ENCODE measurements at places on chromosomes 11 and 22.

- no peak for DNase-seq
Measured at GRCh38 chr22:23547818-23548500, 32.1 kb downstream of the IGLL1 start.

DNA sequence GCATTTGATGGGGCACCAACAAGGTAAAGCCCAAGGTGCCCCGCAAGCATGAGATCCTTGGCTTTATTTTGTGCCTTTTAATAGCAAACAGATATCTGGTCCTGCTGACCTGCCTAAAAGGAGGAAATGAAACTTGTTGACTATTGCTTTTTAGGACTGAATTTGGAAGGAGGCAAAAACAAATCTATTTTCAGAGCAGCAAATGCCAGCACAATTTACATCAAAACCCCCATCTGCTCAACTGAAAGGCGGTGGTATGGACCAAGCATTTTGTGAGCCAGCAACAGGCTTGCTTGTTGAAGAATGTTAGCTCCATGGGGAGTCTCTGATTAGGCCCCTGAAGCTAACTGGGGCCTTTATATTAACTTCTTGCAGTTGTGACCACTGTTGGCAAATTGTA is 192.6 kb upstream of the E2F8 start:
- no peak for DNase-seq

DNA sequence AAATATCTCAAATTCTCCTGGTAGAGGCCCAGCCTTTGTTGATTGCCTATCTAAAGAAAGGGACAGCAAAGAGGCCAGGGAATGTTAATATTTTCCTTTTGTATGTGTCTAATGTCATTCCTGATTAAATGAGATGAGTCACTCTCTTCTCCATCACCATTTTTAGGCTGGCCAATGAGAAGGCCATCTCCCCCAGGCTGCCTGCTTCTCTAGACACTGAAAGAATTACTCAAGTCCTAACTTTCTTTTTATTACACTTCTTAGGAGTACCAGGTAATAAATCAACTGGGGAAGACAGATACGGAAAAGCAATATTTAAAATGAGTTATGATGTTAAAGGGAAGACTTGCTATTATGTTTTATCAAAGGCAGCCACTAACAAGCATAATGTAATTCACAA is 259.2 kb upstream of the SORL1-AS1 start:
- no peak for DNase-seq

DNA sequence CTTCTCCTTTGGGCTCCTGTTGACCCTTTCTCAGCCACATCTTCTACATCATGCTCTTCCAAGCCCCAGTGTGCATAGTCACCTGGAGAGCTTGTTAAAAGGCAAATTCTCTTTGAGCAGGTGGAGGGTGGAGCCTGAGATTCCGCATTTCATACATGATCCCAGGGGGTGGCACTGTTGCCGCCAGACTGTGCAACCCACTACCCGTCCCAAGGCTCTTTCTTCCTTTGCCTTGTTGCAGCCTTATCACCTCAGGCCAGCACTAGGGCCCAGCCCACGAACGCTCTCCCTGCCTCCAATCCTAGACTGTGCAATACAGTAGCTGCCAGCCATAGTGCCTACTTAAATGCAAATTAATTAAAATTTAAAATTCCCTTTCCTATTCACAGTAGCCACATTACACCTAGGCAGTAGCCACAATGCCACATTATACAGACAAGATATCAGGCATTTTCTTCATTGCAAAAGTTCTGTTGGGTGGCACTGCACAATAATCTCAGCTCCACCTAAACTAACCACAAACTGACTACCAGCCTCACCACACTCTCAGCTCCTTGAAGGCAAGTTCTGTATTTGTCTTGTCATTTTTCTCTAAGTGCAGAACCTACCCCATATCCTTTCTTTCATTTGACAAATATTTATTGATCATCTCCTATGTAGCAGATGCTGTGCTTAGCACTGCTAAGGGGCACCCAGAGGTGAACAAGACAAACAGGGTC is 4.6 kb upstream of the KCNJ5 start:
- no peak for DNase-seq

DNA sequence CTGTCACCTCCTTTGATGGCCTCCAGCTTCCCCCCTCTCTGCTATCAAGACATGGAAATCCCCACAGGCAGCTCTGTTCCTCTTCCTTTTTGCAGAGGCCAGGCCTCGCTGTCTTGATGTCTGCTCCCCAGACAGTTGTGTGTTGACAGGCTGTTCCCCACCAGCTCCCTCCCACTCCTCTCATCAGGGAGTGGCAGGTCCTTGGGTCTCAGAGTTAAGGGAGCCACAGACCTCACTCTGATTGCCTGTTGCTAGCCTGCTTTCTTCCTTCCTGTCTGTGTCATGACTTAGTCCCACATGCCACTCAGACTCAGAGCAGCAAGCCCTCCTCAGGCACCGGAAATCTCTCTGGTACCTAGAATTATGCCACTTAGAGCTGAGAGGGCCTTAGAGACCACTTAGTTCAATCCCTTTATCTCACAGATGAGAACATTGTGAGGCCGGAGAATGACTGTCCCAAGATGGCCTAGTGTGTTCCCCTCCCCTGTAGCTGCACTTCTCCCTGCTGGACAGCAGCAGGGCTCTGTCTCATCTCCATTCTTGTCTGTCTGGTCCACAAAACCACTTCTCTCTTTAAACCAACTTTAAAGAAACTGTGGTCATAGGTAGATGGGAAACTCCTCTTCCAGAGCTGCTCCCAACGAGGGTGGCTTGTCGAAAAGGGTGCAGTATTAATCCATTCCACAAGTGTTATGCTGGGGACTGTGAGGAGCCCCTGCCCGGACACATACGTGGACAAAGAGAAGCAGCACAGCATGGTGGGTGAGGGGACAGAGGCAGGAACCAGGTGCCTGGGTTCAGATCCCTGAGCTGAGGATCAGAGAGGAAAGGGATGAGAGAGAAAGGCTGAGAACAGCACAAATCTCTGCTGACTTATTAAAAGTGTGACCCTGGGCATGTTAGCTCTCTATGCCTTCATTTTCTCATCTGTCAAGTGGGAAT is 4.2 kb downstream of the AMPD3 start:
- peak; percentile 75 for DNase-seq

DNA sequence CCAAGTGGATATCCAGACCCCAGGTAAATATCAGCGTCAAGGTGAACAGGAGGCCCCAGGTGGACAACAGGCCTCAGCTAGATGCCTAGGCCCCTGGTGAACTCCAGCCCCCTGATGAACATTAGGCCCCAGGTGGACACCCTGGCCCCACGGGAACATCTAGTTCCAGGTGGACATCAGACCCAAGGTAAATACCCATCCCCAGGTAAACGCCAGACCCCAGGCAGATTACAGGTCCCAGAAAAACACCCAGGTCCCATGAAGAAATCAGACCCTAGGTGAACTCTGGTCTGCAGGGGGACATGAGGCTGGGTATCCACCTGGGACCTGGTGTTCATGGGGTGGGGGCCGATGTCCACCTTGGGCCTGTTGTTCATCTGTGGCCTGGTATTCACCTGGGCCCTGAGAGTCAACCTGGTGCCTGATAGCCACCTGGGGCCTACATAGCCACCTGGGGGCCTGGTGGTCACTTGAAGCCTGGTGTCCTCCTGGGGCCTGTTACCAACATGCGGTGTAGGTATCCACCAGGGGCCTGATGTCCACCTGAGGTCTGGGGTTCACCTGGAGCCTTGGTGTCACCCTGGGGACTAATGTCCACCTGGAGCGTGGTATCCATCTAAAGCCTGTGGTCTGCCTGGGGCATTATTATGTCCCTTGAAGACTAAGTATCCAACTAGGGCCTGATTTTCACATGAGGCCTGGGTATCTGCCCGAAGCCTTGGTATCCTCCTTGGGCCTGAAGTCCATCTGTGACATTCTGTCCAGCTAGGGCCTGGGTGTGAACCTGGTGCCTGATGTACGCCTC is 56.8 kb upstream of the SEPTIN5 start:
- no peak for DNase-seq

DNA sequence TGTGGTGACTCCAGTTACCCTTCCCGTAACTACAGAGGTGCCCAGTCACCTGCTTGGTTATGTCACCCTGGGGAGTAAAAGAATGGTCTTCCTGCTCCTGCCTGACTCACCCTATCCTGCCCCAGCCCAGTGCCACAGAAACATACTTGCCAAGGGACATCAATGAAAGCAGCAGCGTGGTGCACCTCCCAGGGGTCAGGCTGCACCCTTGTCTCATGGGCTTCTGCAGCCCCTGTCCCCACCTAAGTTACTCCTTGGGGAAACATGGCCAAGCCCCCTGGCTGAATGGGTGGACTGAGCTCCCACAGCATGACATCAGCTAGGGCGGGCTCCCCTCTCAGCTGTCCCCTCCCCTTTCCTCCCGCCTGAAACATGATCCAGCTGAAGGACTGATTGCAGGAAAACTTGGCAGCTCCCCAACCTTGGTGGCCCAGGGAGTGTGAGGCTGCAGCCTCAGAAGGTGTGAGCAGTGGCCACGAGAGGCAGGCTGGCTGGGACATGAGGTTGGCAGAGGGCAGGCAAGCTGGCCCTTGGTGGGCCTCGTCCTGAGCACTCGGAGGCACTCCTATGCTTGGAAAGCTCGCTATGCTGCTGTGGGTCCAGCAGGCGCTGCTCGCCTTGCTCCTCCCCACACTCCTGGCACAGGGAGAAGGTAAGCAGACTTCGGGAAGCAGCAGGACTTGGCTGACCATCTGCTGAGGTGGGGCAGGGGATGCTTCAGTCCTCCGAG is at the start of gene HTR3A:
Gene HTR3A, plus strand, starts transcription at position 368 of the 730 bp plus-strand sequence. Its CDS starts 218 bp downstream, at position 586.
- no peak for DNase-seq

DNA sequence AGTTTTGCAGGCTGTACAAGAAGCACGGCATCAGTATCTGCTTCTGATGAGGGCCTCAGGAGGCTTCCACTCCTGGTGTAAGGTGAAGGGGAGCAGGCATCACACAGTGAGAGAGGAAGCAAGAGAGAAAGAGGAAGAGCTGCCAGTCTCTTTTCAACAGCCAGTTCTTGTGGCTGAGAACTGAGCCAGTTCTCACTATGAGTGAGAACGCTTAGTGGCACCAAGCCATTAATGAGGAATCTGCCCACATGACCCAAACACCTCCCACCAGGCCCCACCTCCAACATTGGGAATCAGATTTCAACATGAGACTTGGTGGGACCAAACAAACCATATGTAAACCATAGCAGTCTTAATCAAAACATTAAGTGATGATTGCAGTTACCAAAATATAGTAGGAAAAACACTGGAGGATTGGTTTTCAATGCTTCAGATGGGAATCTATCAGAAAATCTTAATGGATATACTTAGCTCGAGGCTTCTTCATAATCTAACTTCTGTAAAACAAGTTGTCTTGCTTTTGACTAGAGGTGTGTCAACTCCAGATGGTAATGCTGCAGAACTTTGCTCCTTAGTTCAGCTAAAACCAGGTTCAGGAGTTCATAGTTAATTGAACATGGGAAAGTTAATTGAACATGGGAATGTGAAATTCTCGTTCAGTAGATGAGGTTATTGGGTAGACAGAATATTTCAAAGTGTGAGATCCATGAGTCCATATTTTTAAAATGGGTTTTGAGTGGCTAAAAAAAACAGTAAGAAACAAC is 12.2 kb downstream of the FAR1 start:
- DNase-seq = no peak

- DNase-seq = no peak
Measured at GRCh38 chr11:20138707-20139106, 21.6 kb downstream of the DBX1 start.

- no peak for DNase-seq
Measured at GRCh38 chr11:117195258-117195657, 3.9 kb upstream of the TAGLN start.

GRCh38 chr22:39233710-39234471 is 10.9 kb downstream of the PDGFB start:
- no peak for DNase-seq

DNA sequence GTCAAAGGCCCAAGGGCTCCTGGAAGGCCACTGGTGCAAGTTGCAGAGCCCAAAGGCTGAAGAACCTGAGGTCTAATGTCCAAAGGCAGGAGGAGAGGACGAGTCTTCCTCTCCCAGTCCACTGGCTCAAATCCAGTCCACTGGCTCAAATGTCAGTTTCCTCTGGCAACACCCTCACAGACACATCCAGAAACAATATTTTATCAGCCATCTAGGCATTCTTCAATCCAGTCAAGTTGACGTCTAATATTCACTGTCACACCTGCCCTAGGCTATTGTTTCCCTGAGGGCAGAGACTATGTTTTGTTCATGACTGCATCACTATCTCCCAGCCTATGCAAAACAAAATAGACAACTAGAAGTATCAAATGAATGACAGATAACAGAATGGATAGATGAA is 148.1 kb downstream of the SPON1 start:
- no peak for DNase-seq

- DNase-seq = no peak
Measured at GRCh38 chr11:20457934-20458680, 70.6 kb downstream of the PRMT3 start.

GRCh38 chr11:76861490-76861953 is 804 bp downstream of the ACER3 start:
- DNase-seq = no peak

Data from CD4-positive, alpha-beta T cell treated with Interleukin-12 subunit alpha and Interleukin-12 subunit beta, for 1 hour (primary cell).